ENCODE measurements at places on chromosomes 6 and 20.

DNA sequence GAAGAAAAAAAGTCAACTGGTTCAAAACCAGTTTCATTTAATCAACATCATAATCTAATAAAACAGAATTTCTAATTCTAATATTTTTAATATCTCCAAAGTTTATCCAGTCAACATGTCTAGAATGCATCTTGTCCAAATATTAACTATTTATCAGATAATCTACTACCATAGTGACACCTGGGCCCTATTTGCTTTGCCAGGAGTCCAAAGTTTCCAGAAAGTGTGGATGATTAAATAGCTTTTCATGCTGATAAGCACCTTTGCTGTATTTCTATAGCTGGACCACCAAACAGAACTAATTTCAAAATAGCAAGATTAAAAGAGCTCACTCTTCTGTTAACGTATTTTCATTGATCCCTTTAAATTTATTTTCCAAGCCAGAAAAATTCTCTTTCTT is 12.3 kb upstream of the TAAR1 start:
- DNase-seq, result no peak

GRCh38 chr6:13404228-13404891 is 76.0 kb upstream of the TBC1D7 start:
- DNase-seq, result no peak

DNA sequence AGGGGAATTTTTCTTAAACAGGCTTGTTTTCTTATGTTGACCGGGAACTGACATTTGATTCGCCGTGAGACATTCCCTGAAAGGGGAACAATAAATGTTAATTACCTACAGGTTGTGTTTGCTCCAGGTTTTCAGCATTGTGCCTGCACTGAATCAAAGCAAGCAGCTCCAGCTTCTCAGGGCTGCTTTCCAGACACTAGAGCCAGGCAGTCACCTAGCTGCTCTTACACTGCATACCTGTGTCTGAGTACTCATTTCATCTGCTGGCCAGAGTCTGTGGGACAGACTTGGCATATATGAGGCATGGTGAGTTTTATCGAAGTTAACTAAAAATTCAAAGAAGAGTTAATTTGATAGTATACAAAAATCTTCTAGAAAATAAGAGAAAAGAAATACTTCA is 951.8 kb upstream of the MAP3K7 start:
- DNase-seq, result no peak

DNA sequence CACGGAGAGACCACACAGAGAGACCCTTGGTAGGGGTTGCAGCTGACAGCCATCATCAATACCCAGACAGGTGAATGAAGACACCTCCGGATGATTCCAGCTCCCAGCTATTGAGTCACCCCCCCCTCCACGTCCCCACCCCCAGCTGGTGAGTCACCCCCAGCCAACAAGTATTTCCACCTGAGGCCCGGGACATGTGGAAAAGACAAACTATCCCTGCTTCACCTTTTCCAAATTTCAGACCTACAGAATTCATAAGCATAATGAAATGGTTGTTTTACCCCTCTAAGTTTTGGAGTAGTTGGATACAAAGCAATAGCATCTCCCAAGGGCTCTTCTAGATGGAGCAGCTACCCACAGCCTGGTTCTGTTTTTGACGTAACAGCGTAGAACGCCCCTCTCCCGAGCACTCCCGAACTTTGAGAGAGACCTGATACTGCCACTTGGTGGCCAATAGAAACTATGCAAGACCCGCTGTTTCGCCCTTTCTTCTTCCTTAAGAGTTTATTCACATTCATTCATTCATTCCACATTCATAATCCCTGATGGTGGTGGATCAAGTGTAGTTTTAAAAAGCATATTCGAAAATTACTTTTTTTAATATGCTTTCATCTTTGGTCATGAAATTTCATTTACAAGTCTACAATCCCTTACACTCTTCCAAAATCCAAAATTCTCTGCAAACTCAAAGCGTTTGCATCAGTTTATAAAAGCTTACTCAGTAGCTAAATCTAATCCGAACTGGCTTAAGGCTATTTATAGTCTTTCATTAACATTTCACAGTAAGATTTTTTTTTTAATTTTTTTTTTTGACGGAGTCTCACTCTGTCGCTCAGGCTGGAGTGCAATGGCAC is 15.1 kb upstream of the PPP1R16B start:
- no peak for DNase-seq

Data from activated T-helper 1 cell treated with anti-CD3 and anti-CD28 coated beads, Interleukin-2, amount 50 U/mL, for 16 hours (primary cell).